ENCODE measurements at places on chromosomes 5 and 9.

- DNase-seq: no peak
Measured at GRCh38 chr5:39394946-39395345, 29.8 kb downstream of the DAB2 start.

DNA sequence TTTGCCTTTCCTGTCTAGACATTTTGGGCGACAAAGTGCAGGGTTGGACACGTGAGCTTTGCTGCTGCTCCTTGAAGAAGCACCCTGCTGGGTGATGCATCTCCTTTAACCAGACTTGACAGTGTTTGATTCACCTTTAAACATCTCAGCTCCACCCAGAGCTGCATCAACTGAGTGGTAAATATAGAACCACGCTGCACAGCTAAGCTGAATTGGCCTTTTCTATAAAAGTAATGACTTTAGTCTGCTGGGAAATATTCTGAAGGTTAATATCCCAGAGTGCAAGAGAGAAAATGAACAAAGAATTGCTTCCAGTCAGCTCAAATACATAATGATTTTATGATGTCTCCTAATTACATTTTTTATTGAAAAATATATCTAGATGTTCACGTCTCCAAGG, 264.3 kb upstream of the ADCY2 start:
- DNase-seq: no peak

GRCh38 chr9:88508326-88508725, 26.7 kb upstream of the NXNL2 start:
- no peak for DNase-seq

GRCh38 chr9:136441191-136441680, 1.6 kb upstream of the INPP5E start:
- no peak for DNase-seq

DNA sequence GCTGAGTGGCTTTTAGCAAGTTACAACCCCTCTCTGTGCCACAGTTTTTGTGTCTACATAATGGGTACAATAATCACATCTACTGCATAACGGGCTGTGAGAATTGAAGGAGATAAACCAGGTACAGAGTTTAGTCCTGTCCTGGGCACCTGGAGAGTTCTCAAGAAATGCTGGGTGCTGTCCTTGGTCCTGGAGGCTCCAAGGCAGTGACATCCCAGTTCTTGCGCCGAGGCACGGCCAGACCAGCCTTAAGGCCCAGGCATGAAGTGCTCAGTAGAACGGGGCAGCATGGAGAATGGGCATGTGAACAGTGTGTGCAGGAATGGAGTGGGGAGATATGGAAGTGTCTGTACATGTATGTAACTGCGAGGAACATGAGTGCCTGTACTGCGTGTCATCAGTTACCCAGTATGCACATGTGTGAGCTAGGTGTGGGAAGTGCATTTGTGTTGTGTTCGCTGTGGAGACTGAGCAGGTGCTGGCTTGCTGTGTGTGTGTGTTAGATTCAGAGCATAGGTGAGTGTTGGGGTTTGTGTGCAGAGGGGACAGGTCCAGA, 6.3 kb upstream of the UNC5A start:
- DNase-seq: no peak

DNA sequence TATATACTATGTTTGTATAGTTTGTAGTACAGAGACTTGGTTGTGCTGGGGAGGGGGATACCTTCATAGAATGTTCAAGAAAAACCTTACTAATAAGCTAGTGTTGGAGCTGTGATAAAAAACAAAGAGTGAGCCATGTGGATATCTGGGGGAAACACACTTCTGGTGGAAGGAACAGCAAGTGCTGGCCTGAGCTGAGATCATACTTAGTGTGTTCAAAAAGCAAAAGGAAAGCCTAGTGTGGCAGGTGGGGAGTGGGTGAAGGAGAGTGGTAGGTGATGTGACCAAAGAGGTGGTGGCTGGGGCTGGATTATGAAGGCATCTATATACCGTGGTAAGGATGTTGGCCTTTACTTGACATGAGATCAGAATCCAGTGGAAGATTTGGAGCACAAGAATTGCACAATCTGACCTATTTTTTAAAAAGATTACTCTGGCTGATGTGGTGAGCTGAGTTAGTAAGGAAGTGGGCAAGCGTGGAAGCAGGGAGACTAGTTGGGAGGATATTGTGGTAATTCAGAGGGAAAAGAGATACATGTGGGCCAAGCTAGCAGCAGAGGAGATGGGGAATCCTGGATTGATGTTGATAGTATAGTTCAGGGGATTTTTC, 26.6 kb downstream of the PALM2AKAP2 start:
- DNase-seq: no peak

DNA sequence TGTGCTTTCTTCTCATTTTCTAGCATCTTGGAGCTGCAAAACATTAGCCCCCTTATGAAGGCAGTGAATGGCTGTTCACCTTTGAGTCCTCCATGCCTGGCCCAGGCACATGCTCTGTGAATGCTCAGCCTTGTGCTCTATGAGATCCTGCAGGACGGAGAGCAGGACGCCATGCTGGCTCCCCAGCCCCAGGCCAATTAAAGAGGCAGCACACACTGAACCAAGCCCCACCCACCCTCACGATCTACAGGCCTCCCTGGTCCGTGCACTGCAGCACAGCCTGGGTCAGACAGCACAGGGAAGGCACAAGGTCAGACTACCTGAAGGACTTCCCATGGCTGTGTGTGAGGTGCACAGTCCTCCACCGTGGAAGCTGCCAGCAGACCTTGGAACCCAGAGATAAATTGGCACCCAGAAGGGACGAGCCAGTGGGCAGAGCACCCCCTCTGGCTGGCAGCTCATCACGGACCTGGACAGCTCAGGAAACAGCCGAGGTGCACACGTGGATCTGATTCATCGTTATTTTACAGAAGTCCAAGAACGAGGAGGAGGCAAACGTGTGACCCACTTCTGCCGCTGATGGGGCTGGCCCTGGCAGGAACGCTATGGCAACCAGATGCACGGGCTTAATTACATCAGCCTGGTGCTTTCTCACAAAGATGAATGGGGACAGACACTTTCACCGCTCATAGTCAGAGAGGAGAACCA, 59.5 kb downstream of the OLFM1 start:
- no peak for DNase-seq

DNA sequence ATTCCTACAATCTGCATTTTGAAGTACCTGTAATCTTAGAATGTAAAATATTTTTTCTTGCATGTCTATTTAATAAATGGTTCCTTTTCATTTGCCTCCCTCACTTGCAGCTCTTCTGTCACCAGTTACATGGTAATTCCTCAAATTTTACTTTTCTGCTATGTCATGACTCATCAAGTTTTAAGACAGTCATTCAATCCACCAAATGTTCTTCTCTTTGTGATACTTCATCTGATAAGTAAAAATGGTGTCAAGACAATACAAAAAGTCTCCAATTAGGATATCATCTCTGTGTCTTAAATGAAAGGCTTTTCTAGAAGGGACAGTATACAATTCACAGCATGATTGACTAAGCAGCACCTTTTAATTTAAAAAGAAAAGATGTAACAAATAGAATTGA, 104.9 kb upstream of the FTMT start:
- DNase-seq: no peak

DNA sequence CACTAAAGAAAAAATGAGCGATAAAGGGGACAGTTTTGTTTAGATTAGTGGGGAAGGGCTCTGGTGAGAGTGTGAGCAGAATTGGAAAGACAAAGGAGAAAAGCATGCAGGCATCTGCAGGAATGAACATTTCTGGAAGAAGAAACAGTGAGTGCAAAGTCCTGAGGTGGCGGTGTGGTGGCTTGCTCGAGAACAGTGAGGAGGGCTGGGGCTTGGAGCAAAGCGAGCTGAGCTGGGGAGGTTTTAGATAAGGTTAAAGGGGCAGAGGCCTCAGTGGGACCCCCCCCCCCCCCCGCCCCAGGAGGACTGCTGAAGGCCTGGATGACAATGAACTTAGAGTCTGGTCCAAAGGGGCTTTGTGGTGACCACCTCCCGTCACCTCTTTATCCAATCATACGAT, 202.7 kb upstream of the MVB12B start:
- peak; percentile 14 for DNase-seq

DNA sequence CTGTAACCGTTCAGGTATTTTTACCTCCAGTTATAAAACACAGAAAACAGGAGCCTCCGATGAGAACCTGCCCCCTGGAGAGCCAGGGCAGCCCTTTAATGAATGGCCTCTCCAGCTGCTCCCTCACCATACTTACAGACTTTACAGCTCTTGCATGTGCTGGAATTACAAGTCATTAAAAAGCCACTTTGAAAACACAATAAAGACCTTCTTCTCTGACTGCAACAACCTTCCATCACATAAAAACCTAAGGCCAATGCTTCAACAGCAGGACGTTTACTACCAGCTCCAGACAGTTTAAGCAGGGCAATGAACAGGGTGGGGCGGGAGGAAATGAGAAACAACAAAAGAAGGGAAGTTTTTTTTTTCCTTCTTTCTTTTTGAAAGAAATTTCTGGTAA, 213.8 kb downstream of the MLLT3 start:
- no peak for DNase-seq

GRCh38 chr5:13994621-13995253, 50.2 kb upstream of the DNAH5 start:
- no peak for DNase-seq

- no peak for DNase-seq
Measured at GRCh38 chr5:164146223-164146622, 640.8 kb downstream of the MAT2B start.

DNA sequence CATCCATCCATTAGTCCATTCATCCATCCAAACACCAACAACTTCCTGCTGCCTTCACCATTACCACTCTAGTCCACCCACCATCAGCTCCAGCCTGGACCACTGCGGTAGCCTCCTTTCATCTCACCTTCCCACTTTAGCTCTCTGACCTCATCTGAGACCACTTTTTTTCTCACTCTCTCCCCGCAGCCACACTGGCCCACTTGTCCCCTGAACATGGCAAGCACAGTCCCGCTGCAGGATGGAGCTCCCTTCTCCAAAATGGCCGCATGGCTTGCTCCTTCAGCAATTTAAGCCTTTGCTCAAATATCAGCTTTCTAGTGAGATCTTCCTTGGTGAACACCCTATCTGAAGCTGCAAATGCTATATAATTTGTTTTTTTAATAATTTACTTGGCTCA, 11.1 kb downstream of the CSF1R start:
- DNase-seq: peak; percentile 8

GRCh38 chr5:5141625-5142525, 1.7 kb downstream of the ADAMTS16 start:
- DNase-seq: no peak

- no peak for DNase-seq
Measured at GRCh38 chr5:68189171-68189570, 26.4 kb upstream of the PIK3R1 start.

GRCh38 chr5:150347451-150347850, 10.0 kb upstream of the TCOF1 start:
- no peak for DNase-seq

DNA sequence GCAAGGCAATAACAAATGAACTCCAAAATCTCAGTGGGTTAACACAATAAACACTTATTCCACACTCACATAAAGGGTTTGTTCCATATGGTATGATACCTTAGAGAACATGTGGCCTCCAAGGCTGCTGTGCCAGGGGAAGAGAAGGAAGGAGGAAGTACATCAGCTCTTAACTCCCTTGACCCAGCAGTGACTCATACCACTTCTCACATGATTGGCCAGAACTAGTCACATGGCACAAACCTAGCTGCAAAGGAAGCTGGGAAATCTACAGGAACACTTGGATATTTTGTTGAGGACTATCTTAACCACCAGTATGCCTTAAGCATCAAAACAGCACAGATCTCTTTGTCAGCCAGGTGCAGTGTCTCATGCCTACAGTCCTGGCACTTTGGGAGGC, 99.3 kb downstream of the SLIT3 start:
- no peak for DNase-seq

GRCh38 chr9:74946686-74947085, 6.0 kb downstream of the C9orf40 start:
- DNase-seq: no peak

DNA sequence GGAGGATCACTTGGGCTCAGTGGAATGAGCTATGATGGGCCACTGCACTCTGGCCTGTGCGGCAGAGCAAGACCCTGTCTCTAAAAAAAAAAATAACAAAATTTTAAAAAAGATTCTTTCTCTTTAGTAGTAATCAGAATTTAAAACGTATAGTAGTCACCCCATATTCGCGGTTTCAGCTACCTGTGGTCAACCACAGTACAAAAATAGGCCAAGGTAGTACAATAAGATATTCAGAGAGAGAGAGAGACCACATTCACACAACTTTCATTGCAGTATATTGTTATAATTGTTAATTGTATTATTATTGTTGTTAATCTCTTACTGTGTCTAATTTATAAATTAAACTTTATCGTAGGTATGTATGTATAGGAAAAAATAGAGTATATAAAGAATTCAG, 18.7 kb downstream of the INIP start:
- DNase-seq: no peak

- DNase-seq: peak; percentile 25
Measured at GRCh38 chr9:36166168-36166927, 2.8 kb upstream of the CCIN start.

GRCh38 chr5:92504346-92504745, 1076.7 kb downstream of the NR2F1-AS1 start:
- DNase-seq: no peak

DNA sequence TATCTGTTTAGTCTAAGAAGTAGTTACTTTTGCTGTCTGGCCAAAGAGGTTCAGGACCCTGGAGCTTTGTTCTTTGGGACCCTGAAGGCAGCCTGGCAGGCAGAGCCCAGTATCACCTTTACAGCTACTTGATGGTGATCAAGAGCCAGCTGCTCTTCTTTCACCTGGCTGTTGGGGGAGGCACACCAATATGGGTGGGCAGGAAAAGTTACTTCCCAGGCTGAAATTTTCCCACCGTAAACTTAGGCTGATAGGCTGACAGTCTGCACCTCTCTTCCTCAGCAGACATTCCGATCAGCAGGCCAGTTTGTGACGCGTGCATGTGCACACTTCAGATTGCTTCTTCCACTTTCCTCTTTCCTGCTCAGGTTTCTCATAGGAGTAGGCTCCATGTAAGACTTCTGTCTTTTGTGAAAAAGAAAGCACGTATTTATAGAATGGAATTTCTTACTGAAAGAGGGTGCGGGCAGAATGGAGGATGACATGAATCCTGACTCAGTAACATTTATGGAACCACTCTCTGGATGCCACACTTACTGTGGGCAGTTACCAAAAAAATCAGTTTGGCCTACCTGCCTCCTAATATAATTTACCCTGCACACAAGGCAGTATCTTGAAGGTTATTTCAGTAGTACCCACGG, 223.9 kb upstream of the DMRT1 start:
- DNase-seq: no peak

GRCh38 chr9:126173401-126173800, 153.2 kb upstream of the MVB12B start:
- DNase-seq: no peak

DNA sequence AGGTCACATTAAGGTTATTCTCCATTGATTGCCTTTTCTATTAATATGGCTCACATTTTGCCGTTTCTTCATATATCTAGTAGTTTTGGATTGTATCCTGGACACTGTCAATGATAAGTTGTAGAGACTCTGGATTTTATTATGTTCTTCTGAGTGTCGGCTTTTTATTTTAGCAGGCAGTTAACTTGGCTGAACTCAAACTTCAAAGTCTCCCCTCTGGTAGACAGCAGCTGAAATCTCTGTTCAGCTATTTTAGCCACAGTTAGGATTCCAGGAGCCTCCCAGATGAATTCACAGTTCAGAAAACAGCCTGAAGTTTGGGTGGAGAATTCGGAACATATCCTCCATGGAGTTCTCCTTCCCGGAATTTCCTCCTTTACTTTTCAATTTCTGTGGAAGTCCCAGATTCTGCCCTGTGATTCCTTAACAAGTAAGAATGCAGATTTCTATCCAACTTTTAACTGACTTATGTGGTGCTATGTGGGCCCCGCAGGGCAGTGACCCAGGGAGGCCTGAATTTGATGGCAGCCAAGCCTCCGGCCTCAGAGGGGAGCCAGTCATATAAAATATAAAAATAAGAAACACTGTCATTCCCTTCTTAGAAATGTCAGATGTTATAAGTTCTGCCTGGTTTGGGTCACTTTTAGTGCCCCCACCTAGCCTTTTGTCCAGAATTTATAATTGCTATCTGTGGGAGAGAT, 39.3 kb upstream of the MVB12B start:
- no peak for DNase-seq
